Right ventricle myocardium inferior (tissue), 1 donor: ENCODE measurements at places on chromosomes 16 and 17.

DNA sequence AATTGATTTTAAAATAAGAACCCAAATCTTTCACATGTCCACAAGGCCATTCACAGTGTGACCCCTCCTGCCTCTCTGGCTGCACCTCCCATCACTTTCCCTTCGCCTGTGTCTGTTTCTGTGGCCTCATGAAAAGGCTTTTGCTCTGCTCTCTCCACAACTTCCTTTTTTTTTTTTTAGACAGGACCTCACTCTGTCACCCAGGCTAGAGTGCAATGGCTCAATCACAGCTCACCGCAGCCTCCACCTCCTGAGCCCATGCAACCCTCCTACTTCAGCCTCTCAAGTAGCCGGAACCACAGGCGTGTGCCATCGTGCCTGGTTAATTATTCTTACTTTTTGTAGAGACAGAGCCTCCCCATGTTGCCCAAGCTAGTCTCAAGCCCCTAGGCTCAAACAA lies 197.1 kb downstream of the ABCC12 start:
- no peak for DNase-seq

DNA sequence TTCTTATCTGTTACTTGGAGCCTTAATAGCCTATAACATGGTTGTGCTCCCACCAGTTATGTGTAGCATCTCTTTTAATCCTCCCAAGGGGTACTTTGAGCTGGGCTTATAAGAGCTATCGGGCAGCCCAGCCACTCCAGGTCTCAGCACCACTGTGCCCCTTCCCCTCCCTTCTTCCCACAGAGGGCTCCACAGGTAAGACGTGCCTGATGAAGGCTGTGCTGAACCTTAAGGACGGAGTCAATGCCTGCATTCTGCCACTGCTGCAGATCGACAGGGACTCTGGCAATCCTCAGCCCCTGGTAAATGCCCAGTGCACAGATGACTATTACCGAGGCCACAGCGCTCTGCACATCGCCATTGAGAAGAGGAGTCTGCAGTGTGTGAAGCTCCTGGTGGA lies 7.0 kb downstream of the TRPV2 start:
- DNase-seq = peak; percentile 20

GRCh38 chr16:84979516-84979915 lies 31.8 kb downstream of the ZDHHC7 start:
- no peak for DNase-seq

GRCh38 chr16:83652943-83653342 lies 154.8 kb upstream of the HSBP1 start:
- no peak for DNase-seq

DNA sequence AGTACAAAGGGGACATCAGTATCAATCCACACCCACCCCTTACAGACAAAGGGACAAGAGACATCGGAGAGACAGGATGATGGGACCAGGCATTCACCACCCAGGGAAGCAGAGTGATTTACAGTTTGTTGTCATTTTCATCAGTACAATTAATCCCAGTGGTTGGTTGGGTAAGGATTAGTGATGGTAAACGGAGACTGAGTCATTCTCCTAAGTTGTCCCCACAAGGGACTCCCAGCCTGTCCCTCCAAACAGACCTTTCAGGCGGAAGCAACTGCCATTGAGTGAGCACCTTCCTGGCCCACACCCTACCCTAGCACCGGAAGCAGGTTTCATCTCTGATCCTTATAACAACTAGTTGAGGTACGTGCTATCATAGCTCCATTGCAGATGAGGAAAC lies 11.2 kb downstream of the PPL start:
- no peak for DNase-seq

DNA sequence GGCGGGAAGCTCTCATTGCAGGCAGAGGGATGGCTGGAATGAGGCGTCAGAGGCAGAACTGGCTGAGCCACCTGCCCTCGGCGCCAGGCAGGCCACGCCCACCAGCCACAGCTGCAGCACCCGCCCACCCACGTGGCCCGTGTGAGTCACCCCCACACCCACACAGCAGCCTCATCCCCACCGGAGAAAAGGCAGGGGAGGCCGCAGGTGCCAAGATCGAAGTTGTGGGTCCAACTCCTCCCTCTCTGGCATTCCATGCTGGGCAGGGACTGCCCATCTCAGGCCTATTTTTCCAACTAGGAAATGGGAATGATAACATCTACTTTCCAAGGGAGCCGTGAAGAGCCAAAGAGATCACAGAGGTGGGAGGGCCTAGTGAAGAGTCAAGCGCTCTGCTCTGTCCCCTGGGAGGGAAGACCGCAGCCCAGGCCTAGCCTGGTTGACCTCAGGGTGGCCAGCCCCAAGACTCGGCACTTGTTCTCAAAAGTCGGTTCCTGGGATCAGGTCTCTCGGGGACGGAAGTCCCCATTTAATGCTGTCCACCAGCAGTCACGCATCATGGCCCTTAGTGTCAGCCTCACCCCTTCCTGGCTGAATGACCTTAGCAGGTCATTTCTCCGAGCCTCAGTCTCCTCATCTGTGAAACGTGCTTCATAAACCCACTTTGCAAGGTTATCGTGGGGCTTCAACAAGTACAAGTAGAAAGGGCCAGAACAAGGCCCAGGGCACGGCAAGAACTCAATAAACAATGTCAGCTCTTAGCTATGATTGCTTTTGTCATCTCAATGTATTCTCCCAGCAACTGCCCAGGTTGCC lies at the start of gene TRPV3:
TSS of gene TRPV3 (minus strand) at position 45 of the 816 bp plus-strand sequence. CDS start 2,962 bp downstream, outside the sequence.
- DNase-seq = no peak

GRCh38 chr16:49886554-49887094 lies 30.7 kb upstream of the ZNF423 start:
- no peak for DNase-seq

GRCh38 chr16:64132759-64133361 lies 989.0 kb downstream of the CDH11 start:
- DNase-seq = no peak

DNA sequence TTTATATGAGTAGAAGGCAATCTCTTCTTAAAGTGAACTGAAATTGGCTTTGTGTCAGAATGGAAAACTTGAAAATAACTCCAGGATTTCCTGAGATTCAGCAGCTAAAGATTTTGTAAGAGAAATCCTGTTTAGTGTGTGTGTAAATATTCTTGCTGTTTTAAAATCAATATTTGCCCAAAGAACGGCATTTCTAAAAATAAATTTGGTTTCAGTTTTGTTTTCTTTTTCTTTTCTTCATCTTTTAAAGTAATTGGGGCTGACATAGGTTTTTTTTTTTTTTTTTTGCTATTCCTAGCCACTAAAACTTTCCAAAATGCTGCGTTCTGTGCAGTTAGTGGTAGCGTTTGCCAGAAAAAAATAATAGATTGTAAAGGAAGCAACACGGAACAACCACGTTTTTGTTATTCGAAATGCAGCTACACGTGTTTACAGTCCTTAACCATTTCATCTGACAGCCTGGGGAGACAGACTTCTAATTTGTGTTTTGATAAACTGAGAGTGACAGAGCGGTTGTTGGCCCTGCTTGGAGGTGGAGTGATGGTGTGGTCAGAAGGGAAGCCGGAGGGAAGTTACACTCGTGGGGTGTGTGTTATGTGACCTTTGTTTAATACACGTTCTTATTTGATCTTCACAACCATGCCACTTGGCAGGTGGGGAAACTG lies 21.6 kb upstream of the SMPD3 start:
- DNase-seq = no peak

GRCh38 chr16:50313596-50314478 lies 47.5 kb downstream of the ADCY7 start:
- DNase-seq = peak; percentile 89

DNA sequence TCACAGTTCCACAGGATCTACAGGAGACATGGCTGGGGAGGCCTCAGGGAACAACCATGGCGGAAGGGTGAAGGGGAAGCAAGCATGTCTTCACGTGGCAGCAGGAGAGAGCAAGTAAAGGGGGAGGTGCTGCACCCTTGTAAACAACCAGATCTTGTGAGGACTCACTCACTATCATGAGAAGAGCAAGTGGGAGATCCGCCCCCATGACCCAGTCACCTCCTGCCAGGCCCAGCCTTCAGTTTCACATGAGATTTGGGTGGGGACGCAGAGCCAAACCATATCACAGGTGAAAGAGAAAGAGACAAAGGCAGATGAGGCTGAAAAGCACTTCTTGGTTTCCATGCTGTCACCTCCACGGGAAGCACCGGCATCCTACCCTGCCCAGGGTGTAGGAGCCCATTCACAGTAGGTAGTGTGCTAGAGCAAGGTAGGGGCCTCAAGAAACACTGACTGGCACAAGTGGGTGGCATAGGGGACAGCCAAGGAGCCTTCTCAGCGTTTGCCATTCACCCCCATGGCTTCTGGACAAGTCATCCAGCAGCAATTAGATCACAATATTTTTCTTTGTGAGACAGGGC lies 6.6 kb downstream of the NARF start:
- DNase-seq = no peak

- DNase-seq = no peak
Observed at GRCh38 chr16:54648575-54648974, 282.1 kb upstream of the IRX5 start.

GRCh38 chr16:24993722-24994686 lies 21.2 kb downstream of the ARHGAP17 start:
- DNase-seq = no peak

DNA sequence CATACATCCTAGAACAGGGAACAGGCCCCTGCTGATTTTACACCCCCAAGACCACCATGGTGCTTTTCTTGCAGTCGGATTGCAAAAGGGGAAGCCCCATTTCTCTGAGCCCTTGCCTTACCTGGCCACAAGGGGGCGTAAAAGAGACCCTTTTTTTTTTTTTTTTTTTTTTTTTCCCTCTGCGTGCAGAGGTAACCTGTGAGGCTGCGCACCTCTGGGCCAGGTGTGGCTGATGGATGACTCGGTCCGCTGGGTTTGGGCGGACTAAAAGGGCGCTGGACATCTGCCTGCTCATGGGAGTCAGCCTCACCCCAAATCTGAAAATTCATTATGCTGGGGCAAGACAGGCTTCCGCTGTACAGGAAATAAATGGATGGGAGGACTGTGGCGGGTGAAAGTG lies 281.0 kb downstream of the CBLN1 start:
- no peak for DNase-seq

DNA sequence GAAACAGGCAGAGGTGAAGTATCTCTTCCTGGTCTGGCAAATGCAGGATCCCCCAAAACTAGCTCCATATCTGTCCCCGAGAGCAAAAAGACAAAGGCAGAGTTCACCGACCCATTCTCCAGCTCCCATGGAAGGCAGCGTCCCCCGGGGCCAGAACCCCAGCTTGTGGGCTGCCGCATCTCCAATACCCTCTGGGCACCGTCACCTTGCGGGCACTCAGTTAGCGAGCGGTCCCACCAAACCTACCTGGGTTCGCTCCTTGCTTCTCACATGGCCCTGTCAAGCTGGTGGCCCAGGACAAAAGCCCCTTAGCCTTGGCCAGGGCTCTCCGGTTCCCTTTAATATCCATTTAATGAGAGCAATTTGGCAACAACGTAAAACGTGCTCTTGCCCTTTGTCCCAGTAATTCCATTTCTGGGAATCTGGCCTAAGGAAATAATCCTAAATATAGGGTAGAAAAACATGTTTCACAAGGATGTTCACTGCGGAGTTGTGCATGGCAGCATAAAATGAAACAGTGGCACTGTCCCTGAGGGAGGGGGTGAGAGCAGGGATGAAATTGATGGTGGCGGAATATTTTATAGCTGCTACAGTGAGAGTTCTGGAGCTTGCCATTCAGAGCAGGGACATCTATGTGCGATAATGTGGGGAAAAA lies 157.1 kb downstream of the CMIP start:
- no peak for DNase-seq
